ENCODE measurements at places on chromosomes 1 and 21.
A peak's percentile ranks its signal among the peaks of the same experiment; 100 is the strongest.

GRCh38 chr1:98048751-98049325, 128.0 kb upstream of the DPYD start:
- no peak for DNase-seq

DNA sequence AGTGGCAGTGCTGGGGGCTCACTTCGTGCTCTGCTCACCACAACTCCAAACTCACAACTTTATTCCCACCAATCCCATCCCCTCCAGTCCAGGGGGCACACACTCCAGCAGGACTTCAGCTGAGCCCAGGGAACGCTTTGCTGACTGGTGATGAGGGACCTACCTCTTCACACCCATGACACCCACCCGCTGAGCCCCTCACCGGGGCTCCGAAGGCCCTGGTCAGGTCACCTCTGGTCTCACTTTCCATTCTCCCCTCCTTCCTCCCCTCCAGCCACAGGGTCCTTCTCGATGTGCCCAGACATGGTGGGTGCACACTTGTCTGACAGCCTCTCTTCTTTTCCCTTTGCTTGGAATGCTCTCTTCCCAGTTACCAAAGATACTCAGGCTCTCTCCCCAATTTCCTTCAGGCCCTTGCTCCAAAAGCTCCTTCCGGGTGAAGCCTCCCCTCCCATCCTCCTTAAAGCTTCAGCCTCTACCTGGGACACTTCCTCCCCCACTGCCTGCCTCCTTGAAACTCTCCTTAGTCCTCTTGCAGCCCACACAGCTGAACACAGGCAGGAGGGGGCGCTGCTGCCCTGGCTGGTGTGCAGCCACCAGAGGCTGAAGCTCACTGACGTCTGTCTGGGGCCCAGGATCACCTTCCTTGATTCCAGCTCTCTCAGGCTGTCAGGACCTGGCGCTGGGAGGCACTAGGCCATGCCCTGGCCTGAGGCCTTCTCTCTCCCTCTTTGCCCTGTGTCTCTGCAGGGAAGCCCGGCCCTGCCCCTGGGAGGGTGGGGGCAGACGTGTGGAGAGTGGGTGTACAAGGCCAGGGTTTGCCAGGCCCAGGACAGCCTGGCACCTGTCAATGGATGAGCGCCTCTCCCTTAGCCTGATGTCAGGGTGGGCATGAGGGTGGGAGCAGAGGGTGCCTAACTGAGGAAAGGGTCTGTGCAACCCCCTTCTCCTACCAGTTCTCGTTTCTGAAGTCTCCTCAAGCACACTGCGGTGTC, 1.6 kb downstream of the KCNE1 start:
- DNase-seq, result no peak

- DNase-seq, result no peak
Observed at GRCh38 chr1:30968220-30968971, 59.8 kb upstream of the SDC3 start.

DNA sequence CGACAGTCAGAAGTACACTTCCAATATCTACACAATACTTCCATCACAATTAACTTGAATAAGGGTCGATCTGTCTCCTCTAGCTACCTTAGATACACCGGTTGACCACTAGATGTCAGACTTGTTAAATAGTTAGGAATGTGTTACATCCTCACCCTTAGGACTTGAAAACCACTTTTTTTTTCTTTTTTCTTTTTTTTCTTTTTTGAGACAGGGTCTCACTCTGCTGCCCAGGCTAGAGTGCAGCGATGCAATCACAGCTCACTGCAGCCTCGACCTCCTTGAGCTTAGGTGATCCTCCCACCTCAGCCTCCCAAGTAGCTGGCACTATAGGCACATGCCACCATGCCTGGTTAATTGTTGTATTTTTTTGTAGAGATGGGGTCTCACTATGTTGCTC, 120.4 kb upstream of the GREM2 start:
- DNase-seq, result peak; percentile 1

GRCh38 chr1:234658138-234658537, 48.2 kb upstream of the IRF2BP2 start:
- no peak for DNase-seq

DNA sequence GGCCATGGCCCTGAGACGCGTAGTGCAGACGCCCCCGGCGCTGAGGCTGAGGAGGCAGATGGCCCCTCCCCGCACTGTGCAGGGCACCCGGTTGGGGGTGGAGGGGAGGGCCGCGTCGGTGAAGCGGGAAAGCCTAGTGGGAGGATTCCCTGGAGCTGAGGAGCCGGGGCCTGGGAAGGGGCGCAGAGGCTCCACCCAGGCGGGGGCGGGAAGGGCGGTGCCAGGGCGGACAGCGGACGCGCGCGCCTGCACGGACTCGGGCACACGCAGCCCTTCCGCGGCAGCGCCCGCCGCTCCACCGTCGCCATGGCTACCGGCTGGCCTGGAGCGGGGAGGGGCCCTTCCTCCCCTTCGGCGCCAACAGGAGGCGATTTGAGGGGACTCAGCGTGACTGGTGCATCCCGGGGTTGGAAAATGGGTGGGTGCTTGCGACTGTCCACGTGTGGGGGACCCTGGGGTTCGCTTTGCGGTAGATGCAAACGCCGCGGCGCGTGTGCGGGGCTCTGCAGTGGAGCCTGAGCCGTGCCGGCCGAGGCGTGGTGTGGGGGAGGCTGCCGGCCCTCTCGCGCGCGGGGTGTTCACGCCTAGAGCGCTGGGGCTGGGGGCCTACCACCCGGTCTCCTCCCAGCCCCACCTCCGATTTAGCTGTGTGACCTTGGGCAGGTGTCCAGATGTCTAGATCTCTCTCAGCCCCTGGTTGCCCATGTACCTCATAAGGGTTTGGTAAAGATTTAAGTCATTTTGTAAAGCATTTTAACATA, 35.1 kb downstream of the PTPRF start:
- DNase-seq, result peak; percentile 10

- DNase-seq, result no peak
Observed at GRCh38 chr1:244456586-244456985, 4.5 kb upstream of the CATSPERE start.

DNA sequence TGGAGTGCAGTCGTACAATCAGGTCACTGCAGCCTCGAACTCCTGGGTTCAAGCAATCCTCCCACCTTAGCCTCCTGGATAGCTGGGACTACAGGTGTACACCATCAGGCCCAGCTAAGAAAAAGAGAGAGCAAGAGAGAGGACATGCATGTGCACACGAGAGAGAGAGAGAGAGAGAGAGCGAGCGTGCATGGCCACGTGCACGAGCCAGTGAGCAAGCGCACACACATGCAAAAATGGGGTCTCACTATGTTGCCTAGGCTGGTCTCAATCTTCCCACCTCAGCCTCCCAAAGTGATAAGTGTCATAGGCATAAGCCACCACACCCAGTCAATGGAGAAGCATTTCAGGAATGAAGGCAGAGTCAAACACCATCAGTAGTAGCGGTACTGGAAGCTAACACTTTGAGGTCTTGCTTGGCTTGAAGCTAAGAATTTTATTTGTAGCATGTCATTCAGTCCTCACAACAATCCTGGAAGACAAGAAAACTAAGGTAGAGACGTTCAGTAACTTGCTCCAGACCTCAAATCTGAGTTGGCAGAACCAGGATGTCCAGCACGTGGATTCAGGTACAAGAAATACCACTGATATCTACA, 14.5 kb downstream of the GNB1 start:
- no peak for DNase-seq

DNA sequence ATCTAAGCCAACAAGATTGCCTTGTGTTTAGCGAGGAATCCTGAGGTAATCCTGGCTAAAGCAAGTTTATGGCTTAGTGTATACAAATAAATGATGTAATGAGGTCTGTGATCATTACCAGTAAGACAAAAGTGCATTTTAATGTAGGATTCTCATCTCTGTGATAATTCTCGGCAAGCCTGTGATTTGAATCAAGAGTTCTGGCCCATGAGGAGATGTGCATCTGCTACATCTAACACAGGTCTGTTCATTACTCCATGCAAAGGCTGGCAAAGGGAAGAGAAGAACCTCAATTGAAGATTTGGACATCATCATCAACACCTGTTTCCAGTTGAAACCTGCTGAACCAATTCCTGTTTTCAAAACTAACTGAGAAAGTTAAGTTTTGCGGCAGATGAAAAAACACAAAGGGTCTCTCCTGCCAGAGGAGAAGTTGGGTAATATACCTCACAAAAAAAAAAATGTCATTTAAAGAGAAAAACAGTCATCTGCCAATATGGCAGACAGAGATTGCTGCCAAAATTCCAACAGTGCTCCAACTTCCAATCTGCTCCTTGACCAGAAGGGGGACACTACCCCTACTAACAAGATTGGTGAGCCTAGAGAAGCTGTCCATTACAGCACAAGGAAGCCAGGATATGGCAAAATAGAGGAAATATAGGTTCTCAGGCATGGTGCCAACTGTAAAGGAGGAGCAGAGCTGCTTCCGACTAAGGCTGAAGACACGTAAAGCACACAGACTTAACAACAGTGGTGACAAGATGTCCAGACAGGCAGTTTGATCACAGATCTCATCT, 453.7 kb downstream of the TTLL7 start:
- DNase-seq, result no peak

DNA sequence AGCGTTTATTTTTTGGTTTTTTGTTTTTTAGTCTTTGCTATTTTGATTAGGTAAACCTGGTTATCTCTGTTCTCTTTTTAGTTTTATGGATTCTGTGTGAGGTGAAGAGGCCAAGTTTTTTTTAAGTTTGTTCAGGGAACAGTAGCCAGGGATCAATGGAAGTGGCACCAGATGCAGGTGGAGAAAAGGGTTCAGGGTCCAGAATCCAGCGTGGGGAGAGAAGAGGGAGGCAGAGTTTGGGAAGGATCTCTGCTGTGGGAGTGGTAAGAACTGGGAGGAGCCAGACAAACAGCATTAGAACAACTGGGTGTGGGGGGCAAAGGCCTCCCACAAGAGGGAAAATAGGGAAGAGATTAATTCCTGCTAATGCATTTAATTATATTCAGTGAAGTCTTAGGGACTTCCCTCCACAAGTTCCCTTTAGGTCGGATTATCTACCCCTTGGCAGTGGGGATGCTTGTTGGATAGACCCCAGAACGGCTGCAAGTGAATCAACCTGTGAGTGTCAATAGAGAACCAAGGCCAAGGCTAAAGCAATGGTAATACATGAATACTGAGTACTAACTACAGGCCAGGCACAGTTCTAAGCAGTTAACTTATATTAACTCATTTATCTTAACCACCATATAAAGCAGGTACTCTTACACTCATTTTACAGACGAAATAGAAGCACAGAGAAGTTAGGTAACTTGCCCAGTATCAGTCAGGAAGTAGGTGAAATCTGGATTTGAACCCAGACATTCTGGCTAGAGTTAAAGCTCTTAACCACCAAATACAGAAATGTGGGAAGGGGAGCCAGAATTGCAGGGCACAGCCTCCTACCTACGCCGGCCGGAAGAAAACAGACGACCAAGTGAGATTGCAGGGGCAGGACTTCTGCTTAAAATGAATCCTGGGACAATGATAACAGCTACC, 498 bp downstream of the GNAT2 start:
- no peak for DNase-seq

GRCh38 chr1:230130172-230130944, 63.3 kb downstream of the GALNT2 start:
- no peak for DNase-seq

DNA sequence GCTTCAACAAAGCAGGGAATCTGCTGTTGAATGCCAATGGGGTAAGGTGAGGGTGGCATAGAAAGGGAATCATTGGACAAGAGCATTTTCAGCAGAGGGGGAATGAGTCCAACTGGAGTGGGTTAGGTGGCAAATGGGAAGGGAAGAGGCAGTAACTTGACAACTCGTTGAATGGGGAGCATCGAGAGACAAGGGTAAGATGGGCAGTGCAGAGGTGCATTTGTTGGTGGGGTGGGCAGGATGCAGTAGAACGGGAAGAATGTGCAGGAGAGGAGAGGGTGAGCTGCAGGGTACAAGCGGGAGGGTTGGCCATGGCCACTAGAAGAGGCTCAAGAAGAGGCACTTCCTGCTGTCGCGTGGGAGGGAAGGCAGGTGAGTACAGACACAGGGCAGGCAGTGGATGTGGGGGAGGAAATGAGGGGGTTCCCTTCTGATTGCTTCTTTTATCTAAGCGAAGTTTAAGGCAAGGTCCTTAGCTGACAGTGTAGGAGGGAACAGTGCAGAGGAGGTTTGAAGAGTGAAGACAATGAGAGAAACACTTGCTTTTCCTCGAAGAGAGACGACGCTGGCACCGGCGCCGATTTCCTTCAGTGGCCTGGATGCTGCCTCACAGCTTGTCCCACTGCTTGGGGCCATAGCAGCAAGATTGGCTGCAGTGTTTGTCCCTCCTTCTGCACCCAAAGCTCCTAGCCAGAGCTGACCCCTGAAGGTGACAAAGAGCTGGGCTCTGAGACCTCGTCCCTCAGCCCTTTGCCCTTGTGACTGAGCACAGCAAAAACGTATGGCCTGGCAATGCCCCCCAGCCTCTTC, 3.2 kb upstream of the IKBKE start:
- no peak for DNase-seq

GRCh38 chr21:18089786-18090185, 154.8 kb upstream of the CHODL start:
- no peak for DNase-seq

DNA sequence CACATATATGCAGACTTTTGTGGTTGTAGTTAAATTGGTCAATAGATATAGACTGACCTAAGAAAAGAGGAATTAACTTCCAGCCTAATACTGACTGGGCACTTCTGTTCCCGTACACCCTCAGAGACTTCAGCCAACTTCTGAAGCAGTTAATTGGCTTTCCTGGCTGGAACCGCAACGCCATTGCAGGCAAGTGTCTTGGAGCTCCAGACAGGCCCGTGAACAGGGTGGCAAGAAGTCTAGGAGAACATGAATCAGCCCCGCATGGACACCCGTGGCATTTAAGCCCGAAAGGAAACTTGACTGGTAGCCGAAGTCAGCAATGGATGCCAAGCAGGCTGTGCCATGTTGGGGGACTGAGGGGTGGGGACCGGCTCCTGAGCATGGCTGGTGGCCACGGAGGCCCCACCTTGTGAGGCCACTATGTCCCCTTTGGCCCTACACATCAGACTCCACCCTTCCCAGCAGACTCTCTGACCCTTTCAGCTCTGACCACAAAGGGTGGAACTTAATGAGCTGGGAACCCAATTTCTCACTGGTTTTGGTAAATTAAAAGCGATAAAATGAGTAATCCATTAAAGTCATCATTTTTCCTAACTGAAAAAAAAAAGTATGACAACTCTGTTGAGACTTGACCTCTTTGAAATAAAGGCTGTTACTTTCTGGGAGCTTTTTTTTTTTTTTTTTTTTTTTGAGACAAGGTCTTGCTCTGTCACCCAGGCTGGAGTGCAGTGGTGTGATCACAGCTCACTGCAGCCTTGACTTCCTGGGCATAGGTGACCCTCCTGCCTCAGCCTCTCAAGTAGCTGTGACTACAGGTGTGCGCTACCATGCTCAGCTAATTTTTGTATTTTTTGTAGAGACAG, 54.1 kb downstream of the RUNX1 start:
- no peak for DNase-seq

GRCh38 chr1:184843732-184844495, 89.3 kb upstream of the EDEM3 start:
- peak; percentile 60 for DNase-seq

DNA sequence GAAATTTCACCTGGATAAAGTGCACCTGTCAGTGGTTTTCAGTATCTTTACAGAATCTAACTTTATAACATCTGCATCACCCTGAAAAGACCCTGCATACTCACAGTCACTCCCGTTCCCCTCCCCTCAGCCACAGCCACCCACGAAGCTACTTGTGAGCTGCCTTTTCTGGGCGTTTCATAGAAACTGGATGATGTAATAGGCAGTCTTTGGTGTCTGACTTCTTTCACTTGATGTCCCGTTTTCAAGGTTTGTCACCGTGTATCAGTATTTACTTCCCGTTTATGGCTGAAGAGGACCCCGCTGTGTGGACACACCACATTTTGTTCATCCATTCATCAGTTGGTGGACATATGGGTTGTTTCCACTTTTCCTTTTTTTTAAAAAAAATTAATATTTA, 47.8 kb upstream of the LRRC3 start:
- no peak for DNase-seq

GRCh38 chr1:182408435-182409075, 8.1 kb upstream of the TEDDM1 start:
- DNase-seq, result no peak

Measured in central memory CD4-positive, alpha-beta T cell (primary cell).